Endothelial cell of umbilical vein (primary cell): ENCODE measurements at places on chromosomes 13 and 19. TPM values are rescaled to one million over a fixed set of nuclear protein-coding genes. Genes with fewer than 3 reads are reported as not detected.
A peak's percentile ranks its signal among the peaks of the same experiment; 100 is the strongest.

GRCh38 chr13:87122551-87122950, 548.6 kb upstream of the SLITRK5 start:
- DNase-seq = no peak
- H3K36me3 ChIP-seq = no peaks in the 10 kb centered on the region

GRCh38 chr19:49455773-49456172, 2.7 kb downstream of the ALDH16A1 start:
- H3K4me3 ChIP-seq = no peak overlapping the region
- no peak for DNase-seq
- H3K27ac ChIP-seq = no peak overlapping the region
- peaks cover 7% of the 10 kb centered on the region for H3K4me1 ChIP-seq

DNA sequence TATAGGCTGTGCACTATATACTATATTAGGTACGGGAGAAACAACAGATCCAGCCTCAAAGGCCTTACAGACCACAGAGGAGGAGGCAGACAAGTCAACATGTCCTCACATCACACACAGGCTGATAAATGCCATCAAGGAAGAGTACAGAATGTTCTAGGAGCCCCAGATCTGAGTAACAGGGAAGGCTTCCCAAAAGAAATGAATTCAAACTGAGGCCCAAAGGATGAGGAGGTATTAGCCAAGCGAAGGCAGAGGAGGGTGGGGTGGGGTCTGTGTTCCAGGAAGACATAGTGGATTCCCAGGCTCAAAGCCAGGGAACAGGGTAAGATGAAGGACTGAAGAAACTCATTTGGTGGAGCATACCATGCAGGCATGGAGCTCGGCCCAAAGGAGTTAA, 55.1 kb downstream of the RXFP2 start:
- H3K27me3 ChIP-seq = no peaks in the 10 kb centered on the region
- no peak overlapping the region for H3K4me3 ChIP-seq
- DNase-seq = no peak
- H3K4me1 ChIP-seq = peaks cover 26% of the 10 kb centered on the region
- no peak overlapping the region for H3K27ac ChIP-seq

GRCh38 chr19:30204721-30205120, 167.5 kb upstream of the ZNF536 start:
- no peak for DNase-seq
- H3K4me3 ChIP-seq = no peak overlapping the region
- no peaks in the 10 kb centered on the region for H3K4me1 ChIP-seq
- no peak overlapping the region for H3K27ac ChIP-seq
- H3K36me3 ChIP-seq = no peaks in the 10 kb centered on the region

MYH14 gene
- 0.13 TPM in 1 of 2 replicates, not detected in the other for total RNA-seq

- H3K4me1 ChIP-seq = peaks cover 23% of the 10 kb centered on the region
- DNase-seq = peak; percentile 64
- no peaks in the 10 kb centered on the region for H3K27me3 ChIP-seq
These were observed 198.2 kb downstream of the KLF12 start for GRCh38 chr13:73935991-73936390.

CABP5 gene
- total RNA-seq = not detected in 2 replicates

GRCh38 chr19:5558101-5558621, 9.6 kb downstream of the TINCR start:
- DNase-seq = no peak
- no peaks in the 10 kb centered on the region for H3K36me3 ChIP-seq
- no peak overlapping the region for H3K27ac ChIP-seq
- no peaks in the 10 kb centered on the region for H3K4me1 ChIP-seq
- H3K4me3 ChIP-seq = no peak overlapping the region

DNA sequence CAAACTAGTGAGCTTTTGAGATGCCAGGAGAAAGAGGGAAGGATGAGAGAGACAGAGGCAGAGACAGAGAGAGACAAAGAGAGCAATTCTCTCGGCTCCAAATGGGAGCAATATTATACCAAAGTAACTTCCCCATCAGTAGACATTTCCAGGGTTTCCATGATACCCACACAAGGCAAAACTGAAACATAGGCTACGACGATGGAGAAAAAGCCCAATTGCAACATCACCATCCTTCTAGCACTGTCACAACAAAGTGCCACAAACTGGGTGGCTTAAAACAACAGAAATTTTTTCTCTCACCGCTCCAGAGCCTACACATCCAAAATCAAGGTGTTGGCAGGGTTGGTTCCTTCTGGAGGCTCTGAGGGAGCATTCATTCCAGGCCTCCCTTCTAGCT, 81.4 kb downstream of the KCTD12 start:
- no peak for DNase-seq
- H3K36me3 ChIP-seq = no peaks in the 10 kb centered on the region
- no peak overlapping the region for H3K4me3 ChIP-seq
- H3K27ac ChIP-seq = no peak overlapping the region
- peaks cover 9% of the 10 kb centered on the region for H3K4me1 ChIP-seq
